Fibroblast of skin of scalp (primary cell): ENCODE measurements at places on chromosomes 3 and 15.
A peak's percentile ranks its signal among the peaks of the same experiment; 100 is the strongest.

DNA sequence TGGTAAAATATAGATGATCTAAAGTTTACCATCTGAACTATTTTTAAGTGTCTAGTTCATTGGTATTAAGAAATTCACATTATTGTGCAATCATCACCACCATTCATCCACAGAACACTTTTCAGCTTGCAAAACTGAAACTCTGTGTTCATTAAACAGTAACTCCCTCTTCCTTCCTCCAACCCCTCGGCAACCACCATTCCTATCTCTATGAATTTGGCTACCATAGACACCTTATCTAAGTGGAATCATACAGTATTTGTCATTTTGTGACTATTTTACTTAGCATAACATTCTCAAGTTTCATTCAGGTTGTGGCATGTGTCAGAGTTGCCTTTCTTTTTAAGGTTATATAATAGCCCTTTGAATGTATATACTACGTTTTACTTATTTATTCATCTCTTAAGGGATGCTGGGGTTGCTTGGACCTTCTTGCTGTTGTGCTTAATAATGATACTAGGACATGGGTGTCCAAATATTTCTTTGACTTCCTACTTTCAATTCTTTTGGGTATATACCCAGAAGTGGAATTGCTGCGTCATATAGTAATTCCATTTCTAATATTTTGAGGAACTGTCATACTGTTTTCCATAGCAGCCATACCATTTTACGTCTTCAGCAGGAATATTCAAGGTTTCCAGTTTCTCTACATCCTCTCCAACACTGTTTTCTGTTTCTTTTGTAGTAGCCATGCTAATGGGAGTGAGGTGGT lies 20.9 kb downstream of the KAT2B start:
- no peak for DNase-seq

GRCh38 chr15:84855136-84855535 lies 29.3 kb upstream of the SLC28A1 start:
- no peak for DNase-seq

- DNase-seq: no peak
Measured at GRCh38 chr15:29333261-29333660, 63.6 kb upstream of the NSMCE3 start.

DNA sequence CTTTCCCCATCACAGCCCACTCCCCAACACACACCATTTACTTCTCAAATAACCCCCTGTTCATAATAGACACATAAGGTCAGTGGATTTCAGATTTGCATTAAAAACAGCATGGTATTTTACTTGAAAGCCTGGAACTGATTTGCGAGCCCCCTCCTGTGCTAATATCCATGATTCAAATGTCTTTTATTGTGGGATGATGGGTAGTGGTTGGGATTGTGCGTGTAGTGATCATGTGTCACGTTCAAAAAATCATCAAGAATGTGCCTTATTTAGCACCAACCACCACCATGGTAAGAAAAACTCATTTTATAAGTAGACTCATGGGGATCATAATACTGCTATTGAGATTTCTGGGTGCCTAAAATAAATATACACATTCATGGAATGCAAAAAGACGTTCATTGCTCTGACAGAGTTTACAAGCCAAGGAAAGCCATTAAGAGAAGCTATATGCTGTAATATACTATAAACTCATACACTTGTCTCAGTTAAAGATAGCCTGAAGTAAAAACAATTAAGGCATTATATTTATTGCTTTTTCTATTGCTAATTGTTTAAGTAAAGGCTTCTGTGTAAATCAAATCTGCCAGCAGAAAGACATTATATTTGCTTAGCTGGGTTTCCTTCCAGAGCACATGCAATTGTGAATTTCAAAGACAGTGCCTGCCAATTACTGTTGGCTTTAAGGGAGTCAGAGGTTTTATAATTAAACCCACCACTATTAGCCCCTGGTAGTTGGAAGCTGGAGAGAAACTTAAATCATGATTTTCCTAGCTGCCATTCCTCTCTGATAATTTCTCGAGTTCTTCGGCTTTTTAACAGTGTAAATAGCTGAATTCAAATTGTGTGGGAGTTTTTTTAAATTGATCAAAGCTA lies 4.0 kb downstream of the TRAT1 start:
- DNase-seq: no peak

DNA sequence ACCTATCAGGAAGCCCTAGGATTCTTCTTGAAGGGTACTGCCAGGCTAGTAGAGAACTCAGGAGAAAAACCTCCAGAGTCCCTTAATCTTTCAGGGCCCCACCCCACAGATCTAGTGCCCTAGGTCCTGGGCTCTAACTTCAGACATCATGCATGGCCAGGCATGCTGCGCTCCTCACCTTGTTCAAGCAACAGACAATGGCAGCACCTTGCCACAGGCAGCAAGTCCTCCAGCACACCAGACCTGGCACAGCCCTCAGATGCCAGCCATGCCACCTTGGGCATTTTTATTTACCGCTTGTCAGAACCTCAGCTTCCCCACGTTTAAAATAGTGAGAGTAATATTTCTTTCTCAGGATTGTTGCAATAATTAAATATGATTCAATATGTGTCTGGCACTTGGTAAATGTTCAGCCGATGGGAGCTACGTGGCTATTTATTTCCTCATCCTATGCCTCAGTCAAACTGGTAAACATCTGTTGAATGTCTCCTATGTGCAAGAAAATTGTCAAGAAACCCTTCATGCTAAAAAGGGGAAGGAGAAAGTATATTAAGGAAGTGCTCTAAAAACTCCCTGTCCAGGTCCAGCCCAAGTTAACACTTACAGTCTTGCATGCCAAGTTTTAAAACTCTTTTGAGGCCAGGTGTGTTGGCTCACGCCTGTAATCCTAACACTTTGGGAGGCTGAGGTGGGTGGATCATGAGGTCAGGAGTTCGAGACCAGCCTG lies 14.5 kb upstream of the CCR1 start:
- DNase-seq: no peak

DNA sequence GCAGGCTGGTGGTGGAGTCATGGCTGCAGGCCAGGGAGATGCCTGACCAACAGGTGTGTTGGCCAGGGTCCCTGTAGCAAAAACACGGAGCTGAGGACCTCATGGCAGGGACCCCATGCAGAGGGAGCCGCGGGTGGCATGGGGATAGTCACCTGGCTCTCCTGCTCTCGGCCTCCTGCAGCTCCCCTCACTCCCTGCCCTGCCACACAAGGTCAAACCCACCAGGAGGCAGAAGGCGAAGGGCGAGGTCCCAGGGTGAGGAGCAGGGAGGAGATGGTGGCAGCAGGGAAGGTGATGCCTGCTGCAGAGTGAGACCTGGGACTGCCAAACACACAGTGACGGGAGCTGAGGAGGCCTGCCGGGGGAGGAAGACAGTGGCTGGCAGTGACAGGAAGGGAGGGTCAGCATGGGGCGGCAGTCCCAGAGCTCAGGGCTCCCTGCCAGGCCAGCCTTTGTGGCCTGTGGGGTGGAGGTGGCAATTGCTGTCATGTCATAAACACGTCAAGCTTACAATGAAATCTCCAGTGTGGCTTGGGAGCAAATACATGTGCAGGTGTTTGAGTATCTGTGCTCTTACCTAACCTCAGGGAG lies 144.3 kb downstream of the TJP1 start:
- DNase-seq: no peak

GRCh38 chr15:65612616-65612946 lies 1.6 kb upstream of the INTS14 start:
- no peak for DNase-seq

DNA sequence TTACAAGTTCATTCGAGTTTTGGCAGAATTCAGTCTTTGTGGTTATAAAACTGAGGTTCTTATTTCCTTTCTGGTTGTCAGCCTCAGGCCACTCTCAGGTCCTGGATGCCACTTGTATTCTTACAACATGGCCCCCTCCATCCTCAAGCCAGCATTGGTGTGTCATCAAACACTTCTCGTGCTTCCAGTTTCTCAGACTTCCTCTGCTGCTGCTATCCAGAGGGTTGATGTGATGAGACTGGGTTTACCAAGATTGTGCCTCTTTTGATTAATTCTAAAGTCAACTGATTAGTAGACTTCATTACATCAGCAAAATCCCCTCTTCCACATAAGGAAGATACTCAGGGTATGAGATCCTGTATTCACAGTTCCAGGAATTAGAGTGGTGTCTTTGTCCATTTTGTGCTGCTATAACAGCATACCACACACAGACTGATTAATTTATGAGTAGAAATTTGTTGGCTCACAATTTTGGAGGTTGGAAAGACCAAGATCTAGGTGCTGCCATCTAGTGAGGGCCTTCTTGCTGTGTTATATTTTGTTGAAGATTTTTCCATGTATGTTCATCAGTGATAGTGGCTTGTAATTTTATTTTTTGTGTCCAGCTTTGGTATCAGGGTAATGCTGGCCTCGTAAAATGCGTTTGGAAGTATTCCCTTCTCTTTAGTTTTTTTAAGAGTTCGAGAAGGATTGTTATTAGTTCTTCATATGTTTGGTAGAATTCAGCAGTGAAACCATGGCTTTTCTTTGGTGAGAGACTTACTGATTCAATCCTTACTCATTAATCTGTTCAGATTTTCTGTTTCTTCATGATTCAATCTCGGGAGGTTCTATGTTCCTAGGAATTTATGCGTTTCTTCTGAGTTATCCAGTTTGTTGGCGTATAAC lies 11.1 kb downstream of the LRCH3 start:
- DNase-seq: peak; percentile 31

GRCh38 chr15:96047255-96047931 lies 283.1 kb upstream of the NR2F2 start:
- DNase-seq: peak; percentile 97

DNA sequence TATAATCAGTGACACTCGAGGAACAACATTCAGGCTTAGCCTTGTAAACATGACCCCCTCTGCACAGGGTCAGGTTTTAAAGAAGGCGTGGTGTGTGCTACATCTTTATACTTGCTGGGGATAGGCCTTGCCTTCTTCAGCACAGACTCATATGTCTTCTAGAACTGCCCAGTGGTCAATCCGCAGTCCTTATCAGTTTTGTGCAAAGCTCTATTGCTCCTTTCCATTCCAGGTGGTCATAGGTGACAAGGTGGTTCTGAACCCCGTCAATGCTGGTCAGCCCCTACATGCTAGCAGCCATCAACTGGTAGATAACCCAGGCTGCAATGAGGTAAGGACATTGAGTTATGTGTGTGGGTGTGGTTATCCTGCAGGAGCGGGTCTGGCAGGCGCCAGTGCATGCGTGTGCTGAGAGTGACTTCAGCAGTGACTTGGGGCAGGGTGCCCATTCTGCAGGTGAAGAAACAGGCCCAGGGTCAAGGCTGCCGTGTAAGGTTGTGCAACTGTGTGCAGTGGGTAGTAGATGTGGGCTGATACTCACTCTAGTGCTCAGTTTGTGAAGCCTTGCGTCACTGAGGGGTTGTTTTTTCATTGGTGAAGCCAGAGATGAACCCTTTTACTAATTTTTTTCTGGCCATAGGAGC lies 150.9 kb downstream of the ITPR1 start:
- DNase-seq: no peak

- no peak for DNase-seq
Measured at GRCh38 chr3:7292362-7292761, 431.4 kb downstream of the GRM7 start.

GRCh38 chr3:109900783-109901182 lies 563.4 kb upstream of the DPPA4 start:
- no peak for DNase-seq

- DNase-seq: no peak
Measured at GRCh38 chr3:50151728-50152127, 3.4 kb upstream of the SEMA3F start.

DNA sequence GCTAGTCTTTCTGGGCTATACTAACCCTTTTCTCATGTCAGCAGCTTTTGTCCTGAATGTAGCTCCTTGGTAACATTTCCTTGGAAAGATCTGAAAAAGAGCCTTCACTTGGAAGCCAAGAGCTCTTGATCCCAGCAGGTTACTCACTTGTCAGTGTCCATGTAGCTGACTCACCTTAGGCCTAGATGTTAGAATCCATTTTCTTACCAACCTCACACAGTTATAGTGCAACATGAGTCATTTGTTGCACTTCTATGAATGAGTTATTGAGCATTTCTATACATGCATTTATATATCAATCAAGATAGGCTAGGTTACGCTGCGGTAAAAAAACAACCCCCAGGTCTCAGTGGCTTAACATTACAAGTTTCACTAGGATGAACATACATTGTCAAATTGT lies 106.8 kb upstream of the SLC7A14 start:
- DNase-seq: peak; percentile 10

GRCh38 chr3:130395916-130396315 lies 50.4 kb downstream of the COL6A5 start:
- peak; percentile 82 for DNase-seq

- no peak for DNase-seq
Measured at GRCh38 chr3:43764471-43764870, 73.7 kb downstream of the ABHD5 start.

- no peak for DNase-seq
Measured at GRCh38 chr3:126766653-126767052, 62.6 kb downstream of the CHCHD6 start.

GRCh38 chr15:94370936-94371285 lies 139.6 kb downstream of the MCTP2 start:
- DNase-seq: no peak

- peak; percentile 97 for DNase-seq
Measured at GRCh38 chr3:89145995-89146394, 38.6 kb downstream of the EPHA3 start.
